ENCODE measurements at places on chromosomes 5 and 9.

- DNase-seq: no peak
- H3K27ac ChIP-seq: no peak overlapping the region
- no peak overlapping the region for H3K4me3 ChIP-seq
Observed at GRCh38 chr9:7636838-7637467, 162.6 kb downstream of the DMAC1 start.

- DNase-seq: peak; percentile 19
- peaks cover 18% of the 10 kb centered on the region for H3K36me3 ChIP-seq
- H3K4me3 ChIP-seq: no peak overlapping the region
- H3K4me1 ChIP-seq: no peaks in the 10 kb centered on the region
- no peak overlapping the region for H3K27ac ChIP-seq
- no peaks in the 10 kb centered on the region for H3K27me3 ChIP-seq
Observed at GRCh38 chr9:21317956-21318923, 13.1 kb upstream of the IFNA5 start.

GRCh38 chr5:78235289-78235688 lies 59.2 kb downstream of the AP3B1 start:
- H3K4me3 ChIP-seq: no peak overlapping the region
- no peaks in the 10 kb centered on the region for H3K27me3 ChIP-seq
- H3K27ac ChIP-seq: no peak overlapping the region
- H3K4me1 ChIP-seq: no peaks in the 10 kb centered on the region
- no peak for DNase-seq

DNA sequence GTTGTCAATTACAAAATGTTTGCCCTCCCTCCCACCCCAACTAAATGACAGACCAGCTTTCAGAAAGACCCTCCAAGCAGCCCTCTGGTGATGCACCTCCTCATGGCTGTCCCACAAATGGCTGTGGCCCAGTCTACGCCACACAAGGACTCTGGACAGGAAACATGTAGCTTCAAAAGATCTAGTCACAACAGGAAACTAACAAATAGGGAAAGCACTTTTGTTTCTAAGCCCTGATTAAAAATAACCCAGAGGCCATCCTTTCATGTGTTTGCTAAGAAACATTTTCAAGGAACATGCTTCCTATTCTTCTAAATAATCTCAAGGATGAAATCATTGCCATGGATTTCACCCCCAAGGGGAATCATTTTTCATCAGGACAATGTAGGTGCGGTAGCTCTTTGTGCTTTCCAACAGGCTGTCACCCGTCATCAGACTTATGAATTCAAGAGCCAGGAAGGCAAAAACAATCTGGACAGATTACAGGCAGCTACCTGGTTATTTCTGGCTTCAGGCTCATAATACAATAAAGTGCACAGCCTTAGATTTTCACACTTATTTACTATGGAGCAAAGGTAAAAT lies 20.1 kb downstream of the PCSK1 start:
- DNase-seq: no peak
- no peaks in the 10 kb centered on the region for H3K27me3 ChIP-seq
- no peaks in the 10 kb centered on the region for H3K36me3 ChIP-seq
- no peaks in the 10 kb centered on the region for H3K4me1 ChIP-seq
- H3K4me3 ChIP-seq: no peak overlapping the region
- H3K27ac ChIP-seq: no peak overlapping the region

DNA sequence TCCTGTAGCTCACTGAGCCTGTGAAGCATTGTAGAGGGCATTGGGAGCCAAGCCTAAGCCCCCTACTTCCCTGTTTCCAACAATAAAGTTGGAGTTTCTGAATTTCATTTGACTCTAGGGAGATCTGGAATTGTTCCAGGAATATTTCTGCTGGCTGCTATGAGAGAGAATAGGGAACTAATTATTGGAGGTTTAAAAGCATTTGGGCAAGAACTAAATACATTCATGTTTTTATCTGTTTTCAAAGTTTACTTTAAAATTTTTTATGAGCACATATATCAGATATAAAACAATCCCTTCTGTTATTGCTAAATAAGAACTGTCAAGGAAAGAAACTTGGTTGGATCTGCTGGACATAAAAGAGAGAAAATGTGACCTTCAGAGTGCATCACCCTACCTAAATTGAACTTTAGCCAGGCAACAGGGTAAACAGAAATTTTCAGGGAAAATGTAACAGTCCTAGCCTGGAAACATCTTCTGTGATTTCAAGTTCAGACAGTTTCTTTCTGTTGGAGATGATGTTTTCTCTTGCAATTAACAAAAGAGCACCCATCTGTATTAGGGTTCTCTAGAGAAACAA lies 19.3 kb upstream of the LECT2 start:
- no peaks in the 10 kb centered on the region for H3K36me3 ChIP-seq
- DNase-seq: no peak

DNA sequence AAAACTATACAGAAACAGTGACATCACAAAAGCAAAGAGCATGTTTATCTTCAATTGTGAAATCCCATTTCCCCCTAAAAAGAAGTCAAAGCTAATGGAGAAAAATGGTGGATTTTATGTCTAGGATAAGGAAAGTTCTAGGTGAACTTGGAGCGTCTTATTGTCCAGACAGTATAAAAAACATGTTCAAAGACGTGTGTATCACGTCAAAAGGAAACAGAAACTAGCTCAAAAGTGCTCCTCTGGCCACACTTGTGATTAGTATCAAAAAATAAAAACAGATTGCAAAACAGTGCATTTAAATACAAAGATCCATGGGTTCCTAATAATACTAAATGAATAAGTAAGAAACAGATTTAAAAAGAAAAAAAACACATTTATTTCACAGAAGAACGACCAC lies 568.9 kb downstream of the ANXA1 start:
- no peak for DNase-seq
- H3K27me3 ChIP-seq: no peaks in the 10 kb centered on the region
- H3K4me3 ChIP-seq: no peak overlapping the region
- no peak overlapping the region for H3K27ac ChIP-seq
- H3K36me3 ChIP-seq: no peaks in the 10 kb centered on the region
- no peaks in the 10 kb centered on the region for H3K4me1 ChIP-seq

- no peak overlapping the region for H3K4me3 ChIP-seq
- no peaks in the 10 kb centered on the region for H3K27me3 ChIP-seq
- no peaks in the 10 kb centered on the region for H3K4me1 ChIP-seq
- no peak for DNase-seq
Observed at GRCh38 chr5:5326115-5326758, 96.2 kb upstream of the ICE1 start.

DNA sequence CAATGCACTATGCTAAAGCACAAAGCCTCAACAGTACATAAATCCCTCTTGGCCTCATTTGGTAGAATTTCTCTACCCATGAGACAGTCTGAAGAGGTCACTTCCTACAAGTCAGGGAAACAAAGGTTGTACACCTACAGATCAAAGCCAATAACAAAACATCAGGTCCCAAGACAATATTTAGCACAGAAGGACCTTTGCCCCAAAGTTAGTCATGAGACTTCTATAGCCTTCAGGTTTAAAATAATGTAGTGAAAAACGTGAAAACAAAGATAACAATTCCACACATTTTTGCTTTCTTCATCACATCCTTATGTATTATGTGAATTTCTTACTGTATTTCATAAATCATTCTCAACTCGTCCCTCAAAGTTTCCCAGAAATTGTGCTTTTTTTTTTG lies 15.8 kb downstream of the AFF4 start:
- peaks cover 23% of the 10 kb centered on the region for H3K4me1 ChIP-seq
- no peak for DNase-seq
- H3K36me3 ChIP-seq: no peaks in the 10 kb centered on the region
- H3K27me3 ChIP-seq: no peaks in the 10 kb centered on the region
- no peak overlapping the region for H3K27ac ChIP-seq
- H3K4me3 ChIP-seq: no peak overlapping the region

DNA sequence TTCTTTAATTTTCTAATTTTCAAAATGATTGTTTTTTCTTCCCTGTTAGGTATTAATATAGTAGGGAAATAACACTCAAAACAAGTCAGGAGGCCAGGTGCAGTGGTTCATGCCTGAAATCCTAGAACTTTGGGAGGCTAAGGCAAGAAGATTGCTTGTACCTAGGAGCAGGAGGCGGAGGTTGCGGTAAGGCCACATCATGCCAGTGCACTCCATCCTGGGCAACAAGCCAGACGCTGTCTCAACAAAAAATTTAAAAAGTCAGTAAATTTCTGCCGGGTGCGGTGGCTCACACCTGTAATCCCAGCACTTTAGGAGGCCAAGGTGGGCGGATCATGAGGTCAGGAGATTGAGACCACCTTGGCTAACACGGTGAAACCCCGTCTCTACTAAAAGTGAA lies 10.2 kb upstream of the CDK7 start:
- no peak for DNase-seq
- H3K27ac ChIP-seq: no peak overlapping the region
- H3K4me1 ChIP-seq: no peaks in the 10 kb centered on the region
- no peaks in the 10 kb centered on the region for H3K27me3 ChIP-seq

- DNase-seq: no peak
- no peaks in the 10 kb centered on the region for H3K27me3 ChIP-seq
- no peaks in the 10 kb centered on the region for H3K36me3 ChIP-seq
- no peak overlapping the region for H3K4me3 ChIP-seq
Observed at GRCh38 chr5:1546556-1546955, 22.8 kb upstream of the LPCAT1 start.

DNA sequence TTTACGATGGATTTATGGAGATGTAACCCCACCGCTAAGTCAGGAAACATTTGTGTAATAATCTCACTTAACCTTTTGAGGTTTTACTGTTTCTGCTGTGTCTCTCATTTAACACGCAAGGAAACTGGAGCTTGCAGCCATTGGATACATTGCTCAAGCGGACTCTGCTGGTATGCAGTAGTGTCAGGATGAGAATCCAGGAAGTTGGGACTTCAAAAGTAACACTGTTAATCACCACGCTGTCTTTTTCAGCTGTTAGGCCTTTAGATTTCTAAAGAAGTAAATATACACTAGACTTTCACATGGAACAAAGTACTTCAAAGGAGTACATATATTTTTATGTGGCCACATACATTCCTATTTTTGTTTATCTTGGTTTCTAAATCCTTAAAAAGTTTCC lies 114.7 kb downstream of the LPAR1 start:
- DNase-seq: no peak
- no peaks in the 10 kb centered on the region for H3K36me3 ChIP-seq
- H3K4me1 ChIP-seq: no peaks in the 10 kb centered on the region
- no peak overlapping the region for H3K27ac ChIP-seq
- H3K4me3 ChIP-seq: no peak overlapping the region

DNA sequence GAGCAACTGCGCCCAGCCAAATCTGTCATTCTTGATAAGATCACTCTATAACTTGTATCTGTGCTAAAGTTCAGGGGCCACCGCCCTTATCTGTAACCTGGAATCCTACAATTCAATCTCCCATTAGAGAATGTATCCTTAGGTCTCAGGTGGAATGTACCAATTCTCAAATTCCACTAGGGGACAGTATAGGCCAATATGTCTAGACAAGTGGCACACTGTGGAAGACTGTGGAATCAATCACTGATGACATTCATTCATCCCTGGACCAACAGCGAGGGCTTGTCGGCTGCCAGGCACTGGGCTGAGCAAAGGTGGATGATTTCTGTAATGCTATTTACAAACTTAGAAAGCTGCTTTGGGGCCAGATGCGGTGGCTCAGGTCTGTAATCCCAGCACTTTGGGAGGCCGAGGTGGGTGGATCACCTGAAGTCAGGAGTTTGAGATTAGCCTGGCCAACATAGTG lies 28.7 kb upstream of the MEGF9 start:
- H3K4me1 ChIP-seq: no peaks in the 10 kb centered on the region
- no peak for DNase-seq
- no peak overlapping the region for H3K27ac ChIP-seq
- H3K36me3 ChIP-seq: no peaks in the 10 kb centered on the region
- H3K27me3 ChIP-seq: no peaks in the 10 kb centered on the region

DNA sequence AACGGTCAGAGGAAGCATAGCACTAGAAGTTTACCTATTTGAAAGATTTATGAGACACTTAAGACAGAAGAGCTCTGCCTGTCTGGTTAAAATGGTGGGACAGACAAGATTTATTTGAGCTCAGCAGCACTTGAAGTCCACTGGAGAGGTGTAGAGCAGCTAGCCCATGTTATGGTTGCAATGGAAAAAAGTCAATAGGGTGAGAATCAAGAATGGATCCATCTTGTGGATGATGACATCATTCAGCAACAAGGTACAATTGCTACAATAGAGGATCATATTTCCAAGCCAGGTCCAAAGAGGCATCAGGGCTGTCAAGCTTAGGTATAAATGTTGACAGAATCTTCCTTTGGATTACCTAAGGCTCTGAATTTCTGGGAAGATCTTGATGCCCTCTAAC lies 21.1 kb upstream of the ZNF131 start:
- H3K4me3 ChIP-seq: no peak overlapping the region
- H3K27me3 ChIP-seq: no peaks in the 10 kb centered on the region
- peaks cover 3% of the 10 kb centered on the region for H3K36me3 ChIP-seq

DNA sequence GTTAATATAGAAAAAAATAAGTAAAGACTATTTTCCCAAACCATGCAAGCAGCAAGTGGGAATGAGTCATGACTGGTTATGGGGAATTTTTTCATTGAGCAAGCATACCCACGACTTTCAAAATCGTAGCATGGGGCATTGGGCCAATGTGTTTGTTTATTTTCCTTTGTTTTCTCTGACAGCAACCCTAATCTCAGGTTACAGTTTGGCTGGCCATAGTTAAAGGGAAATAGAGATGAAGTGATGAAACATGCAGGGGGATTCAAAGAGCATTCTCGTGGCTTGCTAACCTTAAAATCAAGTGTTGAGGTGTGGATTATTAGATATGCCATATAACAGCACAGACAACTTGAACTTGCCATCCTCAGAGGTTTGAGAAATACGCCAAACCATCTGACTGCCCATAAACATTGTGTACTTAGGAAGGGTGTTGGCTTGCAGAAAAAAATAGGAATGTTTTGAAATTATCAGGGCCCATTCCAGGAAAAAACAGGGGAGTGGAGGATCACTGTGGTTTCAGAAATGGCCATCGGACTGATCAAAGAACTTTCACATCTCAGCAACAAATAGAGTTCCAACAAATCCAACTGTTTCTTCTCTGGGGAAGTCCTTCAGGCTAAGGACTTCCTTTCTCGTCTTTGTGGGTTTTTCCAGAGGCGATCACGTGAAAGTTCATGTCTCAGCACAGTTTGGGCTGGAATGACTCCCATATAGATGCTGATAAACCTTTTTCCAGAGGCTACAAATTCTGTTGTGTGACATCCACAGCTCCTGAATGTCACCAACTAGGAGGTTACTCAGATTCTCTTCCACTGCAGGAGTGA lies 259.1 kb downstream of the SYK start:
- H3K4me1 ChIP-seq: no peaks in the 10 kb centered on the region
- H3K4me3 ChIP-seq: no peak overlapping the region
- H3K27ac ChIP-seq: no peak overlapping the region
- no peak for DNase-seq
- H3K27me3 ChIP-seq: no peaks in the 10 kb centered on the region
- no peaks in the 10 kb centered on the region for H3K36me3 ChIP-seq

All from T-cell (primary cell).